ENCODE measurements at places on chromosomes 7 and 10.
A peak's percentile ranks its signal among the peaks of the same experiment; 100 is the strongest.

DNA sequence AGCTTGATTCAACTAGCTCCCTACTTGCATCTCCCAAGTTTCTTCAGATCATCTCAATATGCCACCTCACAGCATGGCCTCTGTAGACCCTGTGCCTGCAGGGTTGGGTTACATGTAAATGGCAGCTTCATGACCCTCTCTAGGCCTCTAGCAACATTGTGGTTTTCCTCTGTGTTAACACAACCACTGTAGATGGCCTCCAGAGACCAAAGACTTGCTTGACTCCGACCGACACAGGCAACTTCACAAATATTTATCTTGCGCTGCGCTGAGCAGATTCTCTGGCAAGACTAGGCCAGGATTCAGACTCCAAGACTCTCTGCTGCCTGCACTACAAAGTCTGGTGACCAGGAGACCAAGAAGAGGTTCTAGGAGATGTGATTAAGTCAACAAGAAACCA is 75.9 kb downstream of the CNOT4 start:
- DNase-seq, result no peak

DNA sequence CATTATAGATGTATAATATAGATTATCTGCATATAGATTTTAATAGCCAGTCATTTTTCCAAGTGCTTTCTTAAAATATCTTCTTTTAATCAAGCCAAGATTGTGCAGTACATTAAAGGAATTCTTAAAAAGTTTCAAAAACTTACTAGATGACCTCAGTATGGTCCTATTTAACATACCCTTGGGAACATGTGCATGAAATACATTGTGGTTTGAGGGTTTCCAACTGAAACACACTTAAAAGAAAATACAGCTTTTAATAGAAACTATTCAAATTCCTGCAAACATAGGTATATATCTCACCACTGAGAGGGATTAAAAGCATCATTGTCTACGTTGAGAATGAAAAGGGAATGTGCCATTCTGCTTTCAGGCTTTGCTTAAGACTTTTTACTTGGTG is 364.9 kb downstream of the SUGCT start:
- DNase-seq, result peak; percentile 39

DNA sequence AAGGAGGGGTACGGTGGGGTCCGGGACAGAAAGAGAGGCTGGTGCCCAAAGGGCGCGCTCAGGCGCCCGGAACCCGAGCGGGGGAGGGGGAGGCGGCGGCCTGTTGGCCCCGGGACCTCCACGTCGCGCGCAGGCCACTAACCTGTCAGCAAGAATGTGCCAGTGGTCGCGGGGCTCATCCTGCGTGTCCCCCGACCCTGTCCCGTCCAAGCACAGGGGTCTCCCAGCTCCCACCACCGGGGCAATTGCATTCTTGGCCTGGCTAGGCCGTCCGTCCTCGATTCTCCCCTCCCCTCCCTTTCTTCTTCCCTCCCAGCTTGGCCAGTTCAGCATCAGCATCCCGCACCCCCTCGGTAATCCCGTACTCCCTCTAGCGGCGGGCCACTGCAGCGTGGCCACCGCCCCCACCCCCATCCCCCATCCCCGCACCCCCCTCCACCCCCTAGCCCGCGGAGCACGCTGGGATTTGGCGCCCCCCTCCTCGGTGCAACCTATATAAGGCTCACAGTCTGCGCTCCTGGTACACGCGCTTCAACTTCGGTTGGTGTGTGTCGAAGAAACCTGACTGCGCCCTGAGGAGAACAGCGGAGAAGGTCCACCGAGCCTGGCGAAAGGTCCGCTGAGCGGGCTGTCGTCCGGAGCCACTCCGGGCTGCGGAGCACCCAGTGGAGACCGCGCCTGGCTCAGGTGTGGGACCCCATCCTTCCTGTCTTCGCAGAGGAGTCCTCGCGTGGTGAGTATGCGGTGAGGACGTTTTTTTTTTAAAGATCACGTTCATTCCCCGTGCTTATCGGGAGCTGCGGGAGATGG is at the start of gene SGCE:
TSS of gene SGCE (minus strand) at position 286 of the 810 bp plus-strand sequence. CDS start at position 251, 35 bp downstream.
- DNase-seq, result peak; percentile 39

DNA sequence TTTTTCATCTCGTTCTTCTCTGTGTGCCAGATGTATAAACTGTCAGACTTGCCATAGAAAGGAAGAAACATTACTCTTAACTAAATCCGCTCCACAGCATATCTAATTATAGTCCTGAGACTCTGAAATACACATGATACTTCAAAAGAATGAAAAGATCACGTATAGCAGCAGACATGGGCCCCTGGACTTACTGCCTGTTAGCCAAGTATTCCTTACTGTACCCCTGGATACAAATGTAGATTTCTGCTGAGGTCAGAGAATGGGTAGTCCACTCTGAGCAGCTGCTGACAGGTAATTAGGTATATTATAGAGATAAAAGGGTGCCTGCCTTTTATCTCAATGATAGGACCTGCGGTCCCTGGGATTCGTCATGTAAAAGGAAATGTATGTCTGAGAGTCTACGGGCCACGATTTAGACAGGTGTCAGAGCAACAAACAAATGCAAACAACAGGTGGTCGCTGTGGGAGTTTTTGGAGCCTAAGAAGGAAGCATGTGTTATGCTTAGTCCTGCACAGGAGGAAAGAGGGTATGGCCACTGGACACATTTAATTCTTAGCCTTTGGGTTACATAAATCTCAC is 69.4 kb downstream of the VOPP1 start:
- no peak for DNase-seq

DNA sequence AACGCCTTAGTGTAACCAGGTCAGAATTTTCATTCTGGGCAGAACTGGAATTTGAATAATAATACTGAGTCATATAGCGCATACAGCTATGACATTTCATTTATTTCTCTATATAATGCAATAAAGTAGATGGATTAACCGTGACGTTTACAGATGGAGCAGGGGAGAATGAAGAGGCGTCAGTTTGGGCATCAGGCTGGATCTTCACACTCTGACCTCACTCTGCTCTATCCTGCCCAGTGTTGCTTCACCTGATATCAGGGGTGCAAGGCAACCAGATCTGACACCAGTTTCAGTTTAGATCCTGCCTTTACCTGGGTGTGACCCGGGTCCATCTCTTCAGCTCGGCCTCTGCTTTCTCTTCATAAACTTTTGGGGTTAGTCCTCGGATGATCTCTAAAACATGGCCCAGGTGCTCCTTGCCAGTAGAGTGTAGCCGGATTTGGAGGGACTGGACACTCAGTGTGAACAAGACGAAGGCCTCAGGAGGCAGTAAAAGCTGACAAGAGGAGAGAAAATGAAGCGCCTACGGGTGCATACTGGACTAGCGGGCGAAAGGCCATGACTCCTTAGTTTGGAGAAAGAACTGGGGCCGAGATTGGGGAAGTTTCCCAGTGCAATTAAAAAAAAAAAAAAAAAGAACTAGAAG is 1.4 kb upstream of the ZYX start:
- DNase-seq, result no peak

GRCh38 chr10:103353281-103353680 is 2.3 kb upstream of the PCGF6 start:
- no peak for DNase-seq

DNA sequence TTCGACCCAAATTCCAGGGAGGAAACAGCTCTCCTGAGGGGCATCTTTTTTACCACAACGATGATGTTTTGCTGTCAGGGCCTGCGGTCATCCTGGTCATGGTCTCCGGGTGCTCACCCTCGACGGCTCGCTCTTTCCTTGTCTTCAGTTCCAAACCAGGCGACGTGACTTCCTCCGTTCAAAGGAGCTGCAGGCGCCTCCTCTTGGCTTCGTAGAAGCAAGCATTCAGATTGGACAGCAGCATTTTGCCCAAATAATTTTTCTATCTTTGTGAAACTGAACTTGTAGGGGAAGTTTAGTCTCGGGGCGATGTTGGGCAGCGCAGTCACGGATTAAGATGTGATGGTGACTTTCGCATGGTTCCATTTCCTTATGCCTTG is 208.9 kb downstream of the DNAJB6 start:
- no peak for DNase-seq

- no peak for DNase-seq
These were observed 285.9 kb upstream of the FZD8 start for GRCh38 chr10:35927990-35928488.

DNA sequence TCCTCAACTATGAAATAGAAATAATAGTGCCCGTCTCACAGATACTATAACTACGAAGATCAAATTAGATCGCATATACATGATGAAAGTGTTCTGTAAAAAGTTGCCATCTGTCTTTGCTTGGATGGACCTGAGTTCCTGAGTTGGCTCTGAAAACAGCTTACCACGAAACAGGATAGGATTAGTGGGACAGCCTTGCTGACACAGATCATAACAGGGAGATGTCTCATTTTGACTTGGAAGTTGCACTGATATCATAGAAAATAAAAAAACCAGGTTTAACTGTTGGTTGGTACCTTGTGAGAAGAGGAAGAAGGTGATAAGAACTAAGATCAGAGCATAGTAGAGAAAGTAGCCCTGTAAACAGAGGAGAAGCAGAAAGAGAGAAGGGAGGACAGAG is 79.3 kb upstream of the AGBL3 start:
- no peak for DNase-seq

DNA sequence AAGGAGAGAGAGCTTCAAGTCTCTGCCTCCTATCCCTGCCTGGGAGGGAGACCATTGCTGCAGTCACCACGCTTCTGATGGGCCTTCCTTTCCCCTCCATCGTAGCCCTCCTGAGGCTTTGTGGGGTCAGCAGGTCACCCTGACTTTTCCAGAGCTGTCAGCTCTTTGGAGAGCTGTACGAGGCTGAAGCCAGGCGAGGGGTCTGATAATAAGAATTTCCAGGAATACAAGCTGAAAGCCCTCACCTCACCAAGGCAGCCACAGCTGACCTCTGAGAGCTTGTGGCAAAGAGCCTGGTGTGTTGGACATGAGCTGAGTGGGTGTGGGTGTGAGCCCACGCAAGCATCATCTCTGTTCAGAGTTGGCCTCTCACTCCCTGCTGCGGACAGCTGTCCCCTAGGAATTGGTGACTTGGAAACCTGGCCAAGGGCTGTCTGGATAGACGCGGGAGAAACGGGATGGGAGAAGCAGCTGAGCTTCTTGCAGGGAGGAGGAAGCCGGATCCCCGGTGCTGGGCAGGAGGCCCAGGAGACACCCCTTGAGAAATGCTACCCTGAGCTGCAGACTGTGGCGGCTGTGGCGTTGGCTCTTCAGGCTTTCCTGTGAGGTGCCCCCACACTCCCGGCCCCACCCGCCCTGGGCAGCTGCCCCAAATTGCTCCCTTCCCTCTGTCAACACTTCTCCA is 122.1 kb upstream of the BTBD16 start:
- no peak for DNase-seq

- no peak for DNase-seq
These were observed 936 bp upstream of the REPIN1 start for GRCh38 chr7:150367677-150368095.

DNA sequence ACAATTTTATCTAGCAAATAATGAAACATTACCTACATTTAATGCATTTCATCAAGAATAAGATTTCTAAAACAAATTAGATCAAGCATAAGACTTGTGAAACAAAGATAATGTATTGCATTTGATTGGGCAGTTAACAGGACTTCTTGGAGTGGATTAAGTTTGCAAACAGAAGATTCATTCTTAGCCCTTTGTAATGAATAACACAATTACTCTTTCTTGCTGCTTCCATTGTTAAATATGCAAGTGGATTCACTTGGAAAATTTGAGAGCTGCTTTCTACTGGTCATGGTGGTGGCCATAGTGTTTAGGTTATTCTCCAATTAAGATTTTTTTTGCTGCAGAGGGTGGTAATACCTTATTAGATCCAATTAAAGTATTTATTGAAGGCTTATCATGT is 6.0 kb downstream of the PPP1R9A start:
- DNase-seq, result no peak

DNA sequence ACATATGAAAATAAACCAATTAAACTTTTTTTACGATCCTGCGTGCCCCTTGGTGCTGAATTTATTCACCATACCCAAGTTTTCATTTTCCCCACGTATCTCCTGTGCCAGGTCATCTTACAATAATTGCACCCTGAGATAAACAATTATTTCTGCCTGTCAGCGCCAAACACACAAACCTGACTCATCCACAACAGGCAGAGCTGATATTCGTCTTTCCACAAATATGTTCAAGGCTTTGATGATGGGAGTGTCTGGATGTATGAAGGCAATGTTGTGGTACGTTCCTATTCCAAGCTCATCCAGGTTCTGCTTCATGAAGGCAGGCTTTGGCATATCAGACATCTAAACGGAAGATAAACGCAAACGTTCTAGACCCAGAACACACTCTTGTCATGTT is 45.8 kb upstream of the RHEB start:
- no peak for DNase-seq

- no peak for DNase-seq
These were observed 304.1 kb upstream of the LRGUK start for GRCh38 chr7:133822868-133823552.

- no peak for DNase-seq
These were observed 7.4 kb upstream of the KAZALD1 start for GRCh38 chr10:101054351-101054750.

- DNase-seq, result no peak
These were observed 77.8 kb downstream of the PAX2 start for GRCh38 chr10:100823194-100823593.

GRCh38 chr7:148162808-148163207 is 427.8 kb upstream of the C7orf33 start:
- DNase-seq, result no peak

DNA sequence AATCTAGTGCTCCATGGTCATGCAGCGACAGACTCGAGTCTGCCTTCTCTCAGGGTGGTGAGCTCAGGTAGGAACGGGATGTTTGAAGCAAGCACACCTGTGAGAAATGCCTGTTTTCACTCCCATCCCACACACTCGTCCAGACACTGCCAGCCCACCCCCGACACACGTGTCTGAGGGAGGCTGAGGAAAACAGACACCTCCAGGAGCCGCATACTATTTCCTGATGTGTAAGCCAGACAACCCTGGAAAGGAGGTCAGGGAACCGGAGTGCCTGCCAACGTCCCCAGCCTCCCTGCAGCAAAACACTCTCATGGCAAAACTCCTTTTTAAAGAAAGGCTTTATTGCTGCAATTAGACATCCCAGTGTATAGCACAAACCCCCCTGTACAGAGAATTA is 80.2 kb downstream of the ALOX5 start:
- DNase-seq, result no peak

DNA sequence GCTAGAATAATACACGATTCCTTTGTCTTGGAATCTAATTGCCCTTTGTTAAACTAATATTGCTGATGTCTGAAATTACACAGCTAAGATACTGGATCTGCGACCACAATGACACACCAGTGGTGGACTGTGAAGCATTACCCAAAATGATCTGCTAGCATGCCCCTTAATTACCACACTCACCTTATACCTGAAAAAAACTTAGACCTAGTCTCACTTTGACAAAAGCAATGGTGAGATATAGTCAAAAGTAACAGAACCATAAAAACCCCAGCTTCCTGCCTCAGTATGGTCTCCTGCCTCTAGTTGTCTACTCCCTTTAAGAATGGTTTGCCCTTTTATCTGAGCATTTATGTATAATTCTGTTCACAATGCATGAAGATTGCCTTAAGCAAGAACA is 20.8 kb upstream of the ERVW-1 start:
- DNase-seq, result no peak

DNA sequence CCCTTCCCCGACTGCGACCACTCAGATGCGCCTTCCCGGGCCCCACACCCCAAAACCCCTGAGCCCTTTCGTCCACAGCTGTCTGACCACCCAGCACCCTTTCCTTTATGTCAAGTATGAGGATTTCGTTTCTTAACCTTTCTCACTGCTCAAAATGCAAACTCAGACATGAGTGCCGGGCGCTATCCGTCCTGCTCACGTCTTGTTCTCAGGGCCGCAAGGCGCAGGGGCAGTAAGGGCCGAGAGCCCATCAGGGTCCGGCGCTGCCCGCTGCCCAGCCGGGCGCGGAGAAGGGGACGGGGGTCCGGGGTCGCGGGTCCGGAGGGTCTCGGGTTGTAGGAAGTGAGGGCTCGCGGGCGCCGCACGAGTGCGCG is 670 bp upstream of the RBM33 start:
- DNase-seq, result no peak

GRCh38 chr10:31319602-31320549 is 860 bp downstream of the ZEB1 start:
- DNase-seq, result no peak

All from skeletal muscle cell (primary cell).